ENCODE measurements at places on chromosomes 2 and 18.
A peak's percentile ranks its signal among the peaks of the same experiment; 100 is the strongest.

- H3K4me1 ChIP-seq = no peaks in the 10 kb centered on the region
- no peak for DNase-seq
- no peaks in the 10 kb centered on the region for H3K36me3 ChIP-seq
- no peaks in the 10 kb centered on the region for H3K27me3 ChIP-seq
- H3K4me3 ChIP-seq = no peak overlapping the region
Measured at GRCh38 chr2:216871333-216871934, 11.6 kb upstream of the TNP1 start.

- DNase-seq = no peak
- no peaks in the 10 kb centered on the region for H3K4me1 ChIP-seq
- no peaks in the 10 kb centered on the region for H3K27me3 ChIP-seq
- H3K36me3 ChIP-seq = no peaks in the 10 kb centered on the region
Measured at GRCh38 chr2:156803243-156803642, 367.1 kb downstream of the GPD2 start.

GRCh38 chr18:4276953-4277585, 178.0 kb downstream of the DLGAP1 start:
- DNase-seq = no peak
- H3K4me1 ChIP-seq = no peaks in the 10 kb centered on the region
- H3K36me3 ChIP-seq = no peaks in the 10 kb centered on the region
- no peak overlapping the region for H3K4me3 ChIP-seq
- H3K27me3 ChIP-seq = no peaks in the 10 kb centered on the region

- H3K27ac ChIP-seq = no peak overlapping the region
- no peaks in the 10 kb centered on the region for H3K27me3 ChIP-seq
- DNase-seq = no peak
- H3K36me3 ChIP-seq = no peaks in the 10 kb centered on the region
Measured at GRCh38 chr2:69612200-69612599, 31.3 kb downstream of the AAK1 start.

GRCh38 chr2:58957188-58957840, 716.2 kb upstream of the FANCL start:
- no peak for DNase-seq
- H3K4me3 ChIP-seq = no peak overlapping the region
- H3K36me3 ChIP-seq = no peaks in the 10 kb centered on the region

GRCh38 chr2:8154936-8155335, 526.9 kb upstream of the ID2 start:
- no peaks in the 10 kb centered on the region for H3K36me3 ChIP-seq
- no peak overlapping the region for H3K4me3 ChIP-seq
- no peak for DNase-seq

GRCh38 chr2:202135091-202135874, 62.2 kb downstream of the KIAA2012 start:
- H3K4me3 ChIP-seq = no peak overlapping the region
- H3K27me3 ChIP-seq = no peaks in the 10 kb centered on the region
- peak; percentile 83 for DNase-seq
- no peaks in the 10 kb centered on the region for H3K36me3 ChIP-seq
- no peak overlapping the region for H3K27ac ChIP-seq
- no peaks in the 10 kb centered on the region for H3K4me1 ChIP-seq

GRCh38 chr2:174776223-174776622, 12.0 kb upstream of the CHRNA1 start:
- H3K27me3 ChIP-seq = no peaks in the 10 kb centered on the region
- H3K36me3 ChIP-seq = no peaks in the 10 kb centered on the region
- H3K4me1 ChIP-seq = peaks cover 13% of the 10 kb centered on the region

GRCh38 chr18:56517196-56517595, 121.2 kb downstream of the TXNL1 start:
- no peak overlapping the region for H3K4me3 ChIP-seq
- no peaks in the 10 kb centered on the region for H3K36me3 ChIP-seq
- no peaks in the 10 kb centered on the region for H3K27me3 ChIP-seq
- H3K4me1 ChIP-seq = no peaks in the 10 kb centered on the region
- no peak for DNase-seq
- H3K27ac ChIP-seq = no peak overlapping the region

DNA sequence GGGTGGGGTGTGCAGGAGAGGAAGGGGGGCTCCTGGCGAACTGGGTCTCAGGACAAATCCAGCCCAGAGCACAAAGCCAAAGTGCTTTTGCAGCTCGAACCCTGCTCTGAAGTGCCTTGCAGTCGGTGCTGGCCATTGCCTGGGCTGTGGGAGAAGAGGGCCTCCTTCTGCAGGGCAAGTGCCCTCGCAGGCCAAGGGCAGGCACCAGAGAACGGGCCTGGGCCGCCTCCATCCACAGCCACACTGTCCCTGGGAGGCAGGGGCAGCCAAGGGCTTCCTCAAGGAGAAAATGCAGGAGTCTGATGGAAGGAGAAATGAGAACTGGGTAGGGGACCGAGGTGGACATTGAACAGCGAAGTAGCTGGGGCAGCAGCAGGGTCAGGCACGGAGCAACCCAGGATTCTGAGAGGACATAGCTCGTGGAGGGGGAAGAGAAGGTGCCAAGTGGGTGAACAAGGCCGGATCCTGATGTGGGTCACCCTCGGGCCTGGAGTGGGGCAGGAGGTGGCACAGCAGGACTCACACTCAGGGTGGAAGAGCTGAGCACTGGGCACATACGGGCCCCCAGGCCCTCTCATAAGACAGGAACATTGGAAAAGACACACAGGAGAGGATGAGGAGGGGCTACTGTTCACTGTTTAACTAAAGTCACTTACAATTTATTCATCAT, 312.8 kb upstream of the SALL3 start:
- peaks cover 3% of the 10 kb centered on the region for H3K4me1 ChIP-seq
- H3K36me3 ChIP-seq = no peaks in the 10 kb centered on the region

GRCh38 chr2:100425107-100425506, 7.6 kb upstream of the CHST10 start:
- H3K4me1 ChIP-seq = no peaks in the 10 kb centered on the region
- no peak overlapping the region for H3K4me3 ChIP-seq
- no peaks in the 10 kb centered on the region for H3K36me3 ChIP-seq
- no peaks in the 10 kb centered on the region for H3K27me3 ChIP-seq
- no peak for DNase-seq

GRCh38 chr18:30982285-30982992, 60.1 kb downstream of the DSC3 start:
- H3K4me1 ChIP-seq = no peaks in the 10 kb centered on the region
- no peak overlapping the region for H3K27ac ChIP-seq
- no peaks in the 10 kb centered on the region for H3K27me3 ChIP-seq
- no peak overlapping the region for H3K4me3 ChIP-seq
- H3K36me3 ChIP-seq = no peaks in the 10 kb centered on the region

GRCh38 chr2:182631299-182631698, 84.8 kb upstream of the DNAJC10 start:
- no peak for DNase-seq
- H3K36me3 ChIP-seq = no peaks in the 10 kb centered on the region
- no peak overlapping the region for H3K4me3 ChIP-seq
- H3K27ac ChIP-seq = no peak overlapping the region
- H3K27me3 ChIP-seq = no peaks in the 10 kb centered on the region
- H3K4me1 ChIP-seq = no peaks in the 10 kb centered on the region

GRCh38 chr18:74654638-74655037, 57.0 kb downstream of the ZNF407 start:
- no peaks in the 10 kb centered on the region for H3K4me1 ChIP-seq
- no peaks in the 10 kb centered on the region for H3K36me3 ChIP-seq
- H3K27me3 ChIP-seq = no peaks in the 10 kb centered on the region
- peak; percentile 20 for DNase-seq
- no peak overlapping the region for H3K27ac ChIP-seq

GRCh38 chr2:127675331-127676261, at the start of gene LIMS2:
Gene LIMS2 (minus strand): TSS chr2:127675530. CDS start chr2:127675024, 506 bp downstream.
- H3K36me3 ChIP-seq = no peaks in the 10 kb centered on the region
- peaks cover 4% of the 10 kb centered on the region for H3K27me3 ChIP-seq
- DNase-seq = peak; percentile 55
- H3K4me1 ChIP-seq = peaks cover 6% of the 10 kb centered on the region
- peak within 1 kb of the TSS; percentile 83 for H3K4me3 ChIP-seq

DNA sequence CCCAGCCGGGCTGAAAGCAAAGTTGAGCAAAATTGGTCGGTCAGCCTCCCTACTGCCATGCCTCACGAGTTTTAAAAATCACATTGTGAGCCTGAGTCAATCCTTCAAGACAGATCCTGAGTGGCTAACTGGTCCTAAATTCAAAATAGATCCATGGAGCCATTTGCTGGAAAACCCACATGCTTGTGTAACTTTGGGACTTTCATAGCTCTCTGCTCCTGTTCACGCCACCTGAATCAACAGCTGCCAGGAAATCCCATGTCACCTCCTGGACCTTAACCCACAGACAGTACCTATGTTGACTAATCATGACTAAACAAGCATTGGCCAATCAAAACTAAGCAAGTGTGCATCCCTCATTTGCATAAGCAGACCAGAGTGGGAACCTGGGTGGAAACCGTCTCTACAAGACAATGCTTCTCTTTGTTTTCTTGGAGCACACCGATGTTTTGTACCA, 42.8 kb upstream of the LDLRAD4 start:
- no peaks in the 10 kb centered on the region for H3K4me1 ChIP-seq
- no peak overlapping the region for H3K27ac ChIP-seq
- H3K36me3 ChIP-seq = no peaks in the 10 kb centered on the region
- no peak overlapping the region for H3K4me3 ChIP-seq
- DNase-seq = no peak
- H3K27me3 ChIP-seq = no peaks in the 10 kb centered on the region

GRCh38 chr2:54722641-54723040, 821 bp upstream of the EML6 start:
- H3K36me3 ChIP-seq = no peaks in the 10 kb centered on the region
- H3K4me3 ChIP-seq = no peak overlapping the region
- H3K27me3 ChIP-seq = peaks cover 26% of the 10 kb centered on the region

DNA sequence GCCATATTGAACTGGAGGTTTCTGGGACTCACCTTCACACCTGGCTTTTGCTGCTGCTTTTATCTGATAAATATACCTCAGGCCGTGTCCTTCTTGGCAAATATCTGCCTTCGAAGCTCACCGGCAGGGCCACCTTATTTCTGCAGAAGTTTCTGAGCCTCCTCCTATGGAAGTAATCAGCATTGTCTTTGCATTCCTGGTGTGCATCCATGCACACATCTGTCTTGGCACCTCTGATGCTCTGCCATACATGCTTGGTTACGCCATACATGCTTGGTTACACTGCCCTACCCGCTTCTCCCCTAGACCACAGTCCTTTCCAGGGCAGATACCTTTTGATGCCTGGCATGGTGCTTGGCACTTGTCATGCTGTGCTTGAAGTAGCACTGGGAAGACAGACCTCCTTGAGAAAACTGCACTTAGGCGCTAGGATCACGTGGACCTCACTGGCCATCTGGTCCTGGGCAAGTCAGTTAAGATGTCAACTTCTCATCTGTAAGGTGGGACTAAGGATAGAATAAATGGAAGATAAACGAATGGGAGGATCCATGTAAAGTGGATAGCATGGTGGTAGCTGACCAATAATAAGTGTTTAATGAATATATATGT, 66.8 kb downstream of the ZNF236 start:
- no peaks in the 10 kb centered on the region for H3K4me1 ChIP-seq
- no peaks in the 10 kb centered on the region for H3K27me3 ChIP-seq
- H3K36me3 ChIP-seq = peaks cover 21% of the 10 kb centered on the region
- no peak for DNase-seq
- H3K27ac ChIP-seq = no peak overlapping the region

GRCh38 chr2:68822207-68822872, 48.9 kb downstream of the BMP10 start:
- H3K4me1 ChIP-seq = no peaks in the 10 kb centered on the region
- H3K27ac ChIP-seq = no peak overlapping the region
- H3K36me3 ChIP-seq = no peaks in the 10 kb centered on the region
- H3K27me3 ChIP-seq = no peaks in the 10 kb centered on the region
- no peak for DNase-seq

DNA sequence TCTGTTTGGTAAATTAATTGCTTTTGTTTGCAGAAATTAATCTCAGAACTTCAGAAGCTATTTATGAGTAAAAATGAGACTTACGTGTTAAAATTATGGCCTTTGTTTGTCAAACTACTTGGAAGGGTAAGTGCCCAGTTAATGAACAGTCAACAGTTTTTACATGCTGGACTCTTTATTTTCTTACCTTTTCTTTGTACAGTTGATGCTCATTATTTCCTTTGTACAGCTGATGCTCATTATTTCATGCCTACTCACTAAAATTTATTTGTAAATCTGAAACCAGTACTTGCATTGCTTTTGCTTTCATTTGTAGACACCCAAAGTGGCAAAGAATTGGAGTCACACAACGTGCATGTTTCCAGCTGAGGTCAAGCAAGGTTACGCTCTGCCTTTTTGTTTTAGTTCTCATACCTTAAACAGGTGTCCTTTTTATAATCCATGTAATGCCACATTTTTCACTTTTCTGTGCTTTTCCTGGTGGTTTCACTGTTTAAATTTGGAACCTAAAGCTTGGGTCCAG, 13.3 kb downstream of the RIF1 start:
- no peak overlapping the region for H3K27ac ChIP-seq
- H3K27me3 ChIP-seq = no peaks in the 10 kb centered on the region
- peaks cover 44% of the 10 kb centered on the region for H3K36me3 ChIP-seq
- no peak for DNase-seq
- H3K4me3 ChIP-seq = no peak overlapping the region

DNA sequence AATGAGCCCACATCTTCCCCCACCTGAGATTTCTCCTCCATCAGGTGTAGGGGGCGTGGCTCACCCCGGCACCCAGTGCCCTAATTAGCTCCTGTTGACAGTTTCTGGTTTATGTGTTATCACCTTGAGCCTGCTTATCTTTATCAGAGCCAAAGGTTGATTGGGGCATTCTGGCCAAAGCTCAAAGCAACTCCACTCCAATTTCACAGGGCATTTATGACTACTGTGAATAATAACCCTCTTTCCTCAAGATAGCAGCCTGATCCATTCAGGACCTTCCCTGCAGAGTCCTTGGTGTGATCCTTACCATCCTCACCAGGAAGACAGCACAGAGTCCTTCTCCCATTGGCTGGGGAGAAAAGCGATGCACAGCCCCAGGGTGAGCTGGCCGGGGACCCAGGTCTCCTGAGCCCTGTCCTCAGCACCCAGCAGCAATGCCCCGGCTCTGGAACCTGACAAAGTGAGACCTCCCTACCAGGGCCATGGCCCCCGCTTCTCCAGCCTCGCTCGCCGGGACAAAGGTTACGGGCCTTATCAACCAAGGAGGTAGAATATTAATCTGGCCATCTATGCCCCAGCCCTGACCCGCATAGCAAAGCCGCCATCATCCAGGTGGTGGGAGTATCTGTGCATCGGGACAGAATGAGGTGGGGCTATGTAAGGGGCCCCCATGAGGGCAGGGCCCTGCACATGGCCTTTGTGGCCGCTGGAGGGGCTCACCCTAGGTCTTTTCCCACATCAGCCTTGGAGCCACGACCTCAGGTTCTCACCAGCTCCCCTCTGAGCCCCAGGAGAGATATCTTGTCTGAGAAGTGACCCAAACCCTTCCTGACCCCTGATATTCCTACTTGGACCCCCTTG, 64.5 kb downstream of the ZFP36L2 start:
- no peak for DNase-seq
- H3K4me1 ChIP-seq = no peaks in the 10 kb centered on the region

DNA sequence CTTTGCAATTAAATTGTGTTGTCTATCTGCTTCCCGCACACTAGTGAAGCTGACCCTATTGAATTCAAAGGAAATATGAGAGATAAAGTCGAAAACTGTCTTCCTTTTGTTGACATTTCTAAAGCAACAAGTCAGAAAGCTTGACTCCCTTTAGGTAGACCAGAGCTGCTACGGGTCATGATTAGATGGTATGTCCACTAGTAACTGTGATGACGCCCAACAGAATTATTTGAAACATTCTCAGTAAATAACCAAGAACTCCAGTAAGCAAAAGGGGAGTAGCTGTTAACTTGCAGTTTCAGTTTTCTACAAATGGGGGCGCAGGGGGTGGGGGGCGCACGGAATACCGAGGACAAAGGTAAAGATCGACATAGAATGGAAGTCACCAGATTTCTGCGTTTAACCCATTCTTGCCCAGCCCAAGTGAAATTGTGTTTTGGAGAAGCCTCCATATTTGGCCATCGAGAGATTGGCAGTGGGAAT, 56.4 kb downstream of the CRIM1 start:
- no peaks in the 10 kb centered on the region for H3K27me3 ChIP-seq
- no peak overlapping the region for H3K27ac ChIP-seq

GRCh38 chr2:239110595-239111048, 262.7 kb downstream of the TWIST2 start:
- no peak overlapping the region for H3K4me3 ChIP-seq
- peak; percentile 85 for DNase-seq
- H3K27me3 ChIP-seq = no peaks in the 10 kb centered on the region
